ENCODE measurements at places on chromosomes 1 and 21.
A peak's percentile ranks its signal among the peaks of the same experiment; 100 is the strongest.

DNA sequence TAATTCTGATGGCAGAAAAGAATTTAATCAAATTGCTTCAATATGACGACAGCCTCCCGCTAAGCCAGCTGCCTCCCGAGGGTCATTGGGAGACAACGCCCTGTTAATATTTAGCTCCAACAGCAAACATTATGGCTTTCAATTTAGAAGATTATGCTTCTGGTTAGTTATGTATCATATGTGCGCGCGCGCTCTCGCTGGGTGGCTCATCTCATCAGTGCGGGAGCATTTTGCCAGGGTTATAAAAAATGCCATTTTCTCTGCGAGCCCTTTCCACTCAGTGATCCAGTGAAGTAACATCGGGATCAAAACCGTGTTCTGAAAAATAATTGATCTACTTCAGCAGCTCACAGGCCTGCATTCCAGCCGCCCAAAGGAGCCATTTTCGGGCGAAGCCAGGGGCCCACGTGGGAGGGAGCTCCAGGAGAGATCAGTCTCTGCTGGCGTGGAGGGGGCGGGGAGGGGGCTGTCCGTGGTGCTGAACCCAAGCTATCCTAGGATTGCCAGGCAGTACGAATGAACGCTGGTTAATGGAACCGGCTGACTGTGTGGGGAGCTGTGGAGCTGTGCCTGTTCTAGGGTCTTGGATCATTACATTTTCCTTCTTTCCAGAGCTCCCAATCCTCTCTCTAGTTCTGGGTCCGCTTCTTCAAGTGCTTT is 219.1 kb upstream of the ZC3H12A start:
- no peak for DNase-seq

GRCh38 chr1:51310871-51311613 is 19.3 kb downstream of the TTC39A start:
- no peak for DNase-seq

GRCh38 chr1:228340686-228341449 is 65.8 kb downstream of the TRIM11 start:
- DNase-seq: no peak

GRCh38 chr1:154765970-154766369 is 104.1 kb downstream of the KCNN3 start:
- DNase-seq: peak; percentile 60

DNA sequence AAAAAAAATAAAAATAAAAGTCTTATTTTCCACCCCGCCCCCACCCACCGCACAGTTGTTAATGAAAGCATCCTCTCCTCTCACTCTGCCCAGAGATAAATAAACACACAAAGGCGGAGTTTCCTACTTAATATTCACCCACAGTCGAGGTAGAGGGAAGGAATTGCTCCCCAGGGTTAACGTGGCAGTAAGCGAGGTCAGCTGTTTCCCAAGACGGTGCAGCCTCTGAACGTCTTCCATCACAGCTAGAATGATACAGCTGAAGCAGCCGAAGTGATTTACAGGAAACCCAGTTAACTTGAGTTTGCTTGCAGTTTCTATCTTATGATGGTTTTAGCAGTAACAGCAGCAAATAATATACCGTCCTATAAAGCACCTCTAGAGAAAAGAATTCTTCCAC is 283.9 kb downstream of the PBX1 start:
- DNase-seq: no peak

GRCh38 chr1:54053745-54054437 is 483 bp downstream of the TCEANC2 start:
- no peak for DNase-seq

- no peak for DNase-seq
Observed at GRCh38 chr1:21123287-21123948, 53.3 kb downstream of the EIF4G3 start.

DNA sequence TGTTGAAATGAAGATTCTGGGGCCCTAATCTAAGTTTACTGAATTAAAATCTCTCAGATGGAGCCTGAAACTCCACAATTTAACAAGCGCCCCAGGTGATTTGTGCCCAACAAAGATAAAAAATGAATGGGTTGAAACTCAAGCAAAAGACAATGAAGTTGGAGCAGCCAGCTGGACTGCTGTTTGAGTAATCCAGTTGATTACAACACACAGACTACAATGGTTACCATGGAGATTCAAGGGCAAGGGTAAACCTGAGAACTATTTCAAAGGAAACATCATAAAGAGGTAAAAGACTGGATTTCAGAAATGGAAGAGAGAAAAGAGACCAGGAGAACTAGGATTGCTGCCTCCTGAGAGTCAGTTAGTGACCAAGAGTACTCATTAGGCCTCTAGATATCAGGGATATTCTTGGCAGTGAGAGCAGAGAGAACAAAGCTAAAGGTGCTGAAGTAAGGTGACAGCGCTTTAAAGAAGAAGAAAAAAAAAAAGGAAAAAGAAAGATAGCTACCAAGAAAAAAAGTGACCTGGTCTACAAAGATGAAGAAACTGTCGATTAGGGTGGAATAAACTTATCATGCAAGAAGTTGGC is 44.5 kb downstream of the LRRC53 start:
- no peak for DNase-seq

DNA sequence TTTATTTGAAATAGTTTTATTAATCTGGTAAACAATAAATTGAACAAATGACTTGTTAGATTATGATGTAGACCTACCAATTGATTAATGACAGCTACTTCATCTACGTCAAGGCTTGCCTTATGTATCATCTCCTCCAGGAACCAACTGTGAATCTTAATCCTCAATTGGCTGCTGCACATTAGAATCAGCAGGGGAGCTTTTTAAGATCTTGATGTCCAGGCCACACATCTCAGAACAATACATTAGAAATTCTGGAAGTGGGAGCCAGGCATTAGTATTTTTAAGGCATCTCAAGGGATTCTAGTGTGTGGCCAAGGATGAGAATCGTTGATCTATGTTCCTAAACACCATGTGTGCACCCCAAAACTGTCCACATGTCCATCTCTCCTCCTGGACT is 52.0 kb upstream of the LYPLAL1 start:
- DNase-seq: no peak

DNA sequence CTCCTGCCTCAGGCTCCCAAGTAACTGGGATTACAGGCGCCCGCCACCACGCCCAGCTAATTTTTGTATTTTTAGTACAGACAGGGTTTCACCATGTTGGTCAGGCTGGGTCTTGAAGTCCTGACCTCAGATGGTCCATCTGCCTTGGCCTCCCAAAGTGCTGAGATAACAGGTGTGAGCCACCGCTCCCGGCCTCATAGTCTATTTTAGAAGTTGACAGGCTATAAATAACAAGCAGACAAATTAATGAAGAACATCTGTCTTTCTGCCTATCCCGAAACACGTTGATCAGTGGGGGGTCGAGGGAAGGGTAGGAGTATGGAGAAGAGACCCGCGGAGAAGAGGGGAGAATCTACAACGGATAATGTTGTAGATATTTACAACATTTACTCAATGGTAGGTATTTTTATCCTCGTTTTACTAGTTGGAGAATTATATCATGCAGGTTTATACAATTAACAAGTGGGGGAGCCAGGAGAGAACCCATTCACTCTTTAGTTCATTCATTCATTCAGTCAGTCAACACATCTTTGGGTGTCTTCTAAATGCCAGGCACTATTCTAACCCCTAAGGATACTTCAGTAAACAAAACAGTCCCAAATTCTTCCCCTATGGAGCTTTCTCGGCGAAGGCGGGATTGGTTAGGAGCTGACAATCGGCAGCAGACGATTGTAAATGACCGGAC is 497 bp upstream of the IFNAR2 start:
- no peak for DNase-seq

- no peak for DNase-seq
Observed at GRCh38 chr1:77582905-77583304, 99.6 kb downstream of the ZZZ3 start.

GRCh38 chr1:24643363-24644099 is 429 bp downstream of the SRRM1 start:
- DNase-seq: peak; percentile 9

DNA sequence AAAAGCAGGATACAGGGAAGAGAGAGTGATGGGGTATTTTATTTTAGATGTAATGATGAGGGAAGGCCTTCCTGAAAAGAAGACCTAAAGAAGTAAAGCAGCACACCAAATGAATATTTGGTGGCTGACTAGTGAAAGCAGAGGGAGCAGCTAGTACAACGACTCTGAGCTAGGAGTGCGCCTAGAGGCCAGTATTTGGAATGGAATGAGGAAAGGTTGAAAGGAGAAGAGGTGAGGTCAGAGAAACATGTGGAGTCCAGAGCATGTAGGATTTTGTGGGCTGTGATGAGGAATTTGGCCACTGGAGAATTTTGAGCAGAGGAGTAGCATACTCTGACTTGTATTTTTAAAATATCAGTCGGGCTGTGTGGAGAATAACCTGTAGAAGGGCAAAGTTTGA is 11.8 kb upstream of the RPL5 start:
- no peak for DNase-seq

GRCh38 chr21:33007747-33008146 is 18.0 kb upstream of the OLIG2 start:
- DNase-seq: no peak

DNA sequence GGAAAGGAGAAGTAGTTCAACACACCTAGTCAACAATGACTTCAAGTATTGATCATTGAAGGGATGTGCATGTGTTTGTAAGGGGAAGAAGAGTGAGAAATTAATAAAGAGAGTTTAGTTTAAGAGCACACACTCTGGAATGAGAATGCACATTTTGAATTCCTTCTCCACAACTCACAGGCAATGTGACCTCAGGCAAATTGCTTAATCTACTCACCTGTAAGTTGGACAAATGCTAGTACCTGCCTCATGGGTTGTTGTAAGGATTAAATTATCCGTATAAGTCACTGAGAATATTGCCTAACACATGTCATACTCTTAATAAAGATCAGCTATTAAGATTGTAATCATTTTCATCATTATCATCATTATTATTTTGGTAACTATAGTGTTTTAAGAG is 204.0 kb upstream of the NFIA start:
- no peak for DNase-seq

GRCh38 chr1:115317101-115318012 is 20.7 kb downstream of the NGF start:
- no peak for DNase-seq

DNA sequence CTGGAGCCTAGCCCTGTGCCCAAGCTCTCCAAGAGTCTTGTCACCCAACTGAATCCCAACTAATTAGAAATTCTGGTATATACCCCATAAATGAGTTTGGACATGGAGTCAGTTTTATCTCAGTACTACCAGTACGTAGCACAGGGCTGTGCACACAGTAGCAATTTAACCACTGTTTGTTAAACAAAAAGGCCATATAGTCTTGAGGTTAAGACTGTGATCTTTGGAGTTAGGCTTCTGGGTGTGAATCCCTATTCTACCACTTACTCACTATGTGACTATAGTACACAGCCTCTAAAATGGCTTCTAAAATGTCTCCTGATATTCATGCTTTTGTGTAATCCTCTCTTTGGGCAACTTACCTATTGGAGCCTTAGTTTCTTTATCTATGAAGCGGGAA is 48.2 kb downstream of the RAB3B start:
- no peak for DNase-seq

- DNase-seq: no peak
Observed at GRCh38 chr21:41974752-41975053, 20.9 kb upstream of the C2CD2 start.

DNA sequence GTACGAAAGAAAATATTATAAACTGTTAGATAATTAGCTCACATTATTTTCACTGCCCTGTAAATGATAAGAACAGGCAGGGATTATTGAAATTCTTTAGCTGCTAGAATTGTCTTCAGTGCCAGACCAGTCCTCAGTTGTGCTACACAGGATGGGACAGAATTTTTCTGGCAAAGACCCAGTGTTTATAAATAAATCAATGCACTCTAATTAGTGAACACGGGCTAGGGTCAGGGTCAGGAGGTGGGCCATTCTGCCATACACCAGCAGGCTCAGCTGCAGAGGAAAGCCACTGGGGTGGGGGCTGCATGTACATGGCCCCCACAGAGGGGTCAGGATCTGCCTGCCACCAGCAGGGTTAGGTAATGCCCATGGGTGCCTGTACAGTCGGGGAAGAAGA is 6.4 kb downstream of the BCAR3 start:
- DNase-seq: no peak

DNA sequence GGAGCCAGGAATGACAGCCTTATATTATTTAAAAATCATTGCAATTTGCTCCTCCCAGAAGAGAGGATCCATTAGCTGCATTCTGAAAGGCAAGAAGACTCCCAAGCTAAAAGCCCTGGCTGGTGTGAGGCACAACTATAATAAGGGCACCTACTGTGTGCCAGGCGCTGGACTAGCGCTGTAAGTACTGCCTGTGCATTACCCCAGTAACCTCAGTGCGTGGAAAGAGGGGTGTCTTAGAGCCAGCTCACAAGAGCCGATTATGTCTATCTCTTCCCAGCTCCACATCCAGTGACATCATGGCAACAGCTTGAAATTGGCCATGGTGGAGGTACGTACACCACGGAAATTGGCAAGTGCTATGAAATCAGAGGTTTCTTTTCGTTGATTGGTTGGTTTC is 141.7 kb upstream of the IRF2BP2 start:
- no peak for DNase-seq

DNA sequence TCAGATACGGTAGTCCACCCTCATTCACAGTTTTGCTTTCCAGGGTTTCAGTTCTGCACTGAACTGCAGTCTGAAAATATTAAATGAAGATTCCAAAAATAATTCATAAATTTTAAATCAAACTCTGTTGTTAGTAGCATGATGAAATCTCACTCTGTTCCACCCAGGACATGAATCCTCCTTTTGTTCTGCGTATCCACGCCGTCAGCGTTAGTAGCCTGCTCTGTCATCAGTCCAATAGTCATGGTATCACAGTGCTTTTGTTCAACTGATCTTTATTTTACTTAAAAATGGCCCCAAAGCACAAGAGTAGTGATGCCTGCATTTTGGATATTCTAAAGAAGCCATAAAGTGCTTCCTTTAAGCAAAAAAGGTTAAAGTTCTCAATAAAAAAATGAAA is 23.9 kb downstream of the CHD1L start:
- DNase-seq: no peak

DNA sequence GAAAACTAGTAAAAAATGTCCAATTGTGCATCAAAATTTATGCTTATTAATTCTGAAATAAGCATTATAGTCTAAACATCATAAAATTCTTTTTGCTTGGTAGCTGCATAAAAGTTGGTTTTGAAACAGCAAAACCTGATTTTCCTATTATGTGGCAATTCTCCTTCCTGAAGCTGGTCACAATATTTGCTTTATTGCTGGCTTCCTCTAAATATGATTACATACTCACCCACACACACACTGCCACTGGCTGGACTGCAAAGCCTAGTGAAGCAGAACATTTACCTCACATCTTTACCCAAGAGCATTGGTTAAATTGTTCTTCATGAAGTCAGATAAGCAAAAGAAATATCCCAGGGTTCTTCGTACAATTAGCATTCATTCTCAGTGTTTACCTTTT is 103.0 kb downstream of the NR5A2 start:
- no peak for DNase-seq

- no peak for DNase-seq
Observed at GRCh38 chr1:147472966-147473732, 68.2 kb upstream of the BCL9 start.

GRCh38 chr1:121566346-121566745 is 381.6 kb downstream of the SRGAP2C start:
- no peak for DNase-seq
